ENCODE measurements at places on chromosomes 7 and 10.

DNA sequence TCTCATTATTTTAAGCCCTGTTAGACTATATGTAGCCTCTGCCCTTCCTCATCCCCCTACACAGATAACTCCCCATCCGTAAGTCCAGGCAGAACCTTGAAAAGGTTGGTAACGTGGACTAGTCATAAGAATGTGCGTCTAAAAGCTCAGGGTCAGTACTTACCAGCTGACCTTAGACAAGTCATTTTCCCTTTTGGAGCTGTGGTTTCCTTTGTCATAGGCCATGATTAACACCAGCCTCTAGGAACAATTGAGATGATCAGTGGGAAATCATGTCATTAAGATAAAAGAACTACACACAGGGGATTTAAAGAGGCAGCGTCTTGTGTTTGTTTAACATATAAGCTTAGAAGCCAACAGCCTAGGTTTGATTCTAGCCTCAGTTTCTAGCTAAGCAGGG is 6.9 kb upstream of the UNC5B start:
- DNase-seq: no peak

DNA sequence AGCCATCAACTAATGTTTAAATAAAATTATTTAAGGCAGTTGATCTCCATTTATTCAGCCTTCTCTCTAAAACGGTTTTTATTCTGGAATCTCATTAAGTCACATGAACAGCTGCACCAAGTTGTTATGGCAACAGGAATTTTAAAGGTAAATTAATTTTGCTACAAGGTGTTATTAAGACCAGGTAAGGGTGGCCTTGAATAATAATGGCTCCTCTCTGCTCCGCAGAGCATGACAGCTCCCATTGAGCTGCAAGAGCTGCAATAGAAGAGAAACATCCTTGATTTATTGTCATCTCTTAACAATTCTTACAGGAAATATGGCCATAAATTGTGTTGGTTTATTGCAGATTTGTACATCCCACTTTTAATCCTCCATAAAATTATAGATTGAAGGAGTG is 165.8 kb downstream of the KLF6 start:
- no peak for DNase-seq

GRCh38 chr10:92200564-92200963 is 90.3 kb downstream of the CPEB3 start:
- no peak for DNase-seq

- DNase-seq: no peak
These were observed 7.0 kb upstream of the NDUFB2 start for GRCh38 chr7:140689199-140690152.

DNA sequence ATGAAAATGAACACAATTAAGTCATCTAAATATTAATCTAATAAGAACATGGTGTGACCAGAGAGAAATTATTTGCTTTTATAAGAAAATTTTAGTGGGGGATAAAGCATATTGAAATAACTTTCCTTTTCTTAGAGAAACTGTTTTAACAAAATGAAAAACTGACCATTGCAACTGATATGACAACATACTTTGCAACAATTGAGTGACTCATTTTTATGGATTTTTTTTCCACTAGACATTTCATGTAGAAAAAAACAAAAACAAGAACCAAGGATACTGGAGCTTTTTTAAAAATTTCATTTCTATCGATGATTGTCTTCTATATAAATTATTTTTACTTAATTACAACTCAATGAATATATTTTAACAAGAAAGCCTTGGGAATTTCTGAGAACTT is 90.0 kb downstream of the C1GALT1 start:
- DNase-seq: no peak

DNA sequence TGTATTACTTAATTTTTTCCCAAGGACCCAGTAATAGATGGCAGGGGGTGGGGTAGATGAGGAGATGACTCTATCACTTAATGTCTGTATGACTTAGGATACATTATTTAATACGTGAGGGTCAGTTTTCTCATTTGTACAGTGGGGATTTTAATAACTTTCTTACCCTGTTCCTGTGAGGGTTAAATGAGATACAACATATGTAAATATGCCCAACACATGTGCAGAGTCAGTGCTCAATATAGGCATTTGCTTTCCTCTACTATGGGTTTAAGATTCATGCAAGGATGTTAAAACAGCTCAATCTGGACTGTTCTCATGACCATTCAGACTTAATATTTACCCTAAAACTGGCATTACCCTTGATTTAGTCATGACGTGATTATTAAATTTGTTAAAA is 31.2 kb downstream of the ST7 start:
- DNase-seq: no peak

DNA sequence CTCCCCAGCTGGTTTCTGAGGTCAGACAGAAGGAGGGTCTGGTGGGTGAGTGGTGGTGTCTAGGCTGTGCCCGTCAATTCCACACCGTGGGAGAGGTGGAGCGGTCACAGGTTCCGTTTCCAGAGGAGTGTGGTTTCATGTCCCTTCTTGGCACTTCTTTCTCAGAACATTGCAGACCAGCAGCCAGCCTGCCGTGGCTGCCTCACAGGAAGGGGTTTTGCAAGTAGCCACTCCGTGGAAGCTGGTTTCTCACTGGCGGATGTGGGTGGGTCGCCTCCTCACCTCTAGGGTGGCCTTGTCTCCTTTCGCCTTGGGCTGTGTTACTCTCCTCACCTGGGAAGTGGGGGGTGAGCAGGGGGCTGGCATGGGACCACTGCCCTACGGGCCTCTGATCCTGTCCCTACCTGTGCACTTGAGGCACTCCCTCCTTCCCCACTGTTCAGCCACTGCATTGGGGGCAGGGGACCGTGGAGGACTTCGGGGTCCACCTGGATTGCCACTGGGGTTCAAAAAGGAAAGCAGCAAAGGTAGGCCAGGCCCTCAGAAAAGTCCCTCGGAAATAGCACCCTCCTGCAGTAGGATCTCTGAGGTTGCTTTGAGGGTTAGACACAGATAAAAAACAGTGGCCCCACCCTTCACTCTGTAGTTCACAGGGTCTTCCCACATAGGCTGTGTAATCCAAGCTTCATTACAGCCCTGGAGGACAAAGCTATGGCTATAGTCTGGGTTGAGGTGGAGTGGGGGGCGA is 33.9 kb downstream of the TSPAN14 start:
- no peak for DNase-seq

DNA sequence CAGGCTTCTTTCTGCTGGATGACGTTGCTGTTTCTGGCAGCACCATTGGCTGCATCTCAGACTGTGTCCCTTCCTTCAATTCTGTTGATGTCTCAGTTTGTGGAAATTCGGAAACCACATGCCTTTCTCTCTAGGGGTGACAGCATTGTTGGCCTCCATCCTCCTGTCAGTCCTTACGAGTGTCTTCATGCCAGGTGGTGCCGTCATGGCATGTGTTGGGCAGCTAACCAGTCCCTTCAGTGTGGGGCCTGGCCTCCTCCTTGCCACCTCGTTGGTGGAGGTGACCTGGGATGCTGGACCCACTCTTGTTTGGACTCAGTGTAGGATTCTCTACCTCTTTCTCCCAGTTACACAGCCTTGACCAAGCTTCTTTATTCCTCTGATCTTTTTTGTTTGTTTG is 111.6 kb upstream of the INSYN2A start:
- no peak for DNase-seq

DNA sequence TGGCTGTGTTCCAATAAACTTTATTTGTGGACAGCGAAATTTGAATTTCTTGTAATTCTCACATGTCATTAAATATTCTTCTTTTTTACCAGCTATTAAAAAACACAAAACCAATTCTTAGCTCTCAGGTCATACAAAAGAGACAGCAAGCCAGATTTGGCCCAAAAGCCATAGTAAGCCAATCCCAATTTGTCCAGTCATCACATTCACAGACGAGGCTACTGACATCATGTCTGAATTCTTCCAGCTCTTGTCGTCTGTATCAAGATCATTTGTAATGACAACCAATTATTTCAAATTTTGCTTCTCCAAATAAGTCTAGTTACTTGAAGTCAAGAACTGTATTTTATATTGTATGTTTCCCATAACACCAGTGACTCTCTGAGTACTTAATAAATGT is 266.5 kb downstream of the PAXIP1 start:
- DNase-seq: no peak

GRCh38 chr10:74863551-74863950 is 37.2 kb downstream of the KAT6B start:
- no peak for DNase-seq

DNA sequence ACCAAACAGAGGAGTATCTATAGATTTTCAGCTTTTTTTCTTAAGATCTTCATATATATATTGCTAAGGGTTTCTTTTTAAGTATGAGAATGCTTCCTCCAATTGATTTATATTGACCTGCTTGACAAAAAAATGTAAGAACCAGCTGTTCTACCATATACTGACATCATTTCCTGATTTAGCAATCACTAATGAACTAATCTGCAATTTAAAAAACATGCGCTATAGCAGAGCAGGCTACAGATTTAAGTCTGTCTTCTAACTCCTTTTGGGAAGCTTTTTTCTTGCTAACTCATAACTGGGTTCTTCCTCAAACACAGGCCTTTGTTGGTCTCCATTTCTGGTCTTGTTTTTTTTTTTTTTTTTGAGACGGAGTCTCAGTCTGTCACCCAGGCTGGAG is 33.2 kb downstream of the ABCC2 start:
- no peak for DNase-seq

- no peak for DNase-seq
These were observed 83.7 kb upstream of the AFAP1L2 start for GRCh38 chr10:114487815-114488536.

DNA sequence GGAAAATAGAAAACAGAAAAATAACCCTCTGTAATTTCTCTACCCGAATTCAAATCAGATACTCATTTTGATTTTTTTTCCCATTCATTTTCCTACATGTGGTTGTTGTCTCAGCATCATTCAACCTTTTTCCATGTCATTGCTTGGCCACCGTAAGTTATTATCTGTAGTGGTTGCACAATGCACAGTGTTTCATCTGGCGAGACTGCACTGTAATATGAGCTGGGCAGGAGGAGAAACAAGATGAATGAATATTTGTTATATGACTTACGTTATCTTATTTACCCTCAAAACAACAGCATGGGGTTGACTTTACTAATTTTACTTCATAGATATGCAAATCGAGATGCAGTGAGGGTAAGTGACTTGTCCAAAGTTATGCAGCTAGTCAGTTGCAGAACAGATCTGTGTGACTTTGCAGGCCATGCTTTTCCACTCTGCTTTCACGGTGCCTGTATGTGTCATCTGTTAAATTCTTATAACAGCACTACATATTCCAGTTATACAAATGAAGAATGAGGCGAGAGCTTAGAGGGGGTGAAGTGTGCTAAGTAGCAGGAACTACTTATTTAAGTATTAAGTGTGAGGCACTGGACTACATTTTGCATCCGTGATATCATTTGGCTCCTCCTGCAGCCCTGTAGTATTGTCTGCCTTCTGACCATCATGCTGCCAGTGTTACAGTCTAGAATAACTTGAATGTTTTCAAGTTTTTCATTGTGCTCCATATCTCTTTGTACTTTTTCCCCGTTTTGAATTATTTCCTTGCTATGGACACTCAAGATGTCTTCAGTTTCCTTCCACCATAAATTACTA is 56.7 kb downstream of the ZMYND11 start:
- no peak for DNase-seq

DNA sequence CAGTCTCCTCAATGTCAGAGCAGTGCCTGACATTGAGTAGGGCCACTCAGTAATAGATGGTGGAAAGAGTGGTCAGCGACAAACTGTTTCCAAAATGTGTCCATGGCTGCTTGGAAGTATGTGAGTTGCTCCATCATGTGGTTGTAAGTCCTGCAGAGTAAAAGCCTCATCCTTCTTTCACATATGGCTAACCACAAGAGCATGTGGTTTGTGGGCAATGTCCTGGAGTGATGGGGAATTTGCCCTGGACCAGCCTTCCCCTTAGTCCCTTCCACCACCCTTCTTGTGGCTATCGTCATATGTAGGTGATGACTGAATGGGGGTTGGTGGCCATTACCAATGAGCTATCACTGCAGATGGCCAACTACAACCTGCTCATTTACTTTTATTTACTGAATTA is 33.0 kb upstream of the PLXNA4 start:
- DNase-seq: no peak

- no peak for DNase-seq
These were observed 28.3 kb downstream of the CCDC3 start for GRCh38 chr10:12973149-12973718.

DNA sequence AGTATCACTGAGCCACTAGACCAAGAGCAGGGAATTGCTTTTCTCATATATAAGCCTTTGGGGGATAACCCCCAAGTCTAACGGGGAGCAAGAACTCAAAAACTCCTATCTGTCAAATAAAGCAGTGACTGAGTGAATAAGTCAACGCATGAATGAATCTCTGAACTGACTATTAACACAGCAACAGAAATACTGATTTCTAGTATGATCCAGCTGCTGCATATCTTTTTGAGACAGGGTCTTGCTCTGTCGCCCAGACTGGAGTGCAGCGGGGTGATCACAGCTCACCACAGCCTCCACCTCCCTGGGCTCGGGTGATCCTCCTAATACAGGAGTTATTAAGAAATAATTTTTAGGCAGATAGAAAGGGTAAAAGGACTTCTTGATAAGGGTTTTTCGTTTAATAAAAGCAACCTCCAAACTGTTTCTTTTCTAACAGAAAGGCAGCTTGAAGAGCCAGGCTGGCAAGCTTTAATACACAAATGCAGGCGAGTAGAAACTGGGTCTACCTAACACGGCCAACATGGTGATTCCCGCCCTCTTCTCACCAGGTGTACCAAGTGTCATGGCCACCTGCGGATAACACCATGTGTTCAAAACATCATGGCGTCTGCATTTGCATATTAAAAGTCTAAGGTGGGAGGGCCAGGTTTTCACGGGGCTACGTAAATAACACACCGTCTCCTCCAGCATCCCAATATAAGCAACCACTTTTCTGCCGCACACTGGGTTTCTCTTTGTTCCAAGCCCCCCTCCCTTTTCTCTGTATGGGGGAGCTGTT is 631.9 kb downstream of the PARD3 start:
- no peak for DNase-seq

GRCh38 chr10:77163670-77164348 is 473.8 kb downstream of the KCNMA1 start:
- DNase-seq: no peak

GRCh38 chr10:86283466-86284287 is 82.9 kb downstream of the GRID1 start:
- DNase-seq: no peak

- DNase-seq: no peak
These were observed 91.6 kb upstream of the CCDC6 start for GRCh38 chr10:59997827-59998525.

- no peak for DNase-seq
These were observed 9.4 kb downstream of the PIP4K2A start for GRCh38 chr10:22704942-22705341.

DNA sequence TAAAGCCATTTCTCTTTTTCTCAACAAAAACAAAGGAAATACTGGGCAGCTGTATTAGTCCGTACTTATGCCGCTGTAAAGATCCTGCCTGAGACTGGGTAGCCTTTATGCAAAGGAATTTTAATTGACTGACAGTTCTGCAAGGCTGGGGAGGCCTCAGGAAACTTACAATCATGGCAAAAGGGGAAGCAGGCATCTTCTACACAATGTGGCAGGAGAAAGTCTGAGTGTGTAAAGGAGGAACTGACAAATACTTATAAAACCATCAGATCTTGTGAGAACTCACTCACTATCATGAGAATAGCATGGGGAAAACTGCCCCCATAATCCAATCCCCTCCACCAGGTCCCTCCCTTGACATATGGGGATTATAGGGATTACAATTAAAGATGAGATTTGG is 264.3 kb downstream of the SEMA3A start:
- DNase-seq: no peak
